Adrenal gland (tissue), 19 donors: ENCODE measurements at places on chromosomes 7 and 10. TPM values are rescaled to one million over a fixed set of nuclear protein-coding genes. Genes with fewer than 3 reads are reported as not detected.

GRCh38 chr7:91346426-91346825, 82.2 kb downstream of the FZD1 start:
- DNase-seq, result no peak

DNA sequence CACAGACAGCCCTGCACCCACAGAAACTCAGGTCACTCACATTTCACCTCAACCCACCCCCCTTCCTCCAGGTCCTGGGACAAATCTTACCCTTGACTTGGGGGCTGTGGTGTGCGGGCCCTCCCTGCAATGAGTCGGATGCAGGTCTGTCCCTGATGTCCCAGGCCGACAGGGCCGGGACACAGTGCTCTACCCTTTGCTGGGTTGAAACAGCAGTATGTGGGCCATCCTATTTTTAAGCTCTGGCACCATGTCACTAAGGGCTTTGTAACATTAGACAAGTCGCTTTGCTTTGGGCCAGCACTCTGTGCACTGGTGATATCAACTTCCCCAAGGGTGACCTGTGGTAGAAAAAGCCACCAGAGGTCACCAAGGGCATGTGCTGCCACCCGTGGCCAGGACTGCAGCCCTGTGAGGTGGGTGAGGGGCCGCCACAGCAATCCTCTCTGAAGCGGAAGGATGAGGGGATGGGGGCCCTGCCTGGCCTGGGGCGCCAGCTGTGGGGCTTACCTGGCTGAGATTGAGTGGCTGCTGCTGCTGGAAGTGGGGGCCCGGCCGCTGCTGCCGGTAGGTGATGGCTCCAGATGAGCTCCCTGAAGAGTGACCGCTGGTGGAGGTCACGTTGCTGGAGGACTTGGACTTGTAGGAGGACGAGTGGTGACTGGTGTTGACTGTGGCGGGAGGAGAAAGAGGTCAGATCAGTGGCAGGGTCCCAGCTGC, 51.3 kb downstream of the CLEC2L start:
- no peak for DNase-seq

GRCh38 chr7:102897211-102897631, 15.6 kb upstream of the LRRC17 start:
- DNase-seq, result no peak

- no peak for DNase-seq
These were observed 250.7 kb upstream of the ZNF32 start for GRCh38 chr10:43899224-43899959.

DNA sequence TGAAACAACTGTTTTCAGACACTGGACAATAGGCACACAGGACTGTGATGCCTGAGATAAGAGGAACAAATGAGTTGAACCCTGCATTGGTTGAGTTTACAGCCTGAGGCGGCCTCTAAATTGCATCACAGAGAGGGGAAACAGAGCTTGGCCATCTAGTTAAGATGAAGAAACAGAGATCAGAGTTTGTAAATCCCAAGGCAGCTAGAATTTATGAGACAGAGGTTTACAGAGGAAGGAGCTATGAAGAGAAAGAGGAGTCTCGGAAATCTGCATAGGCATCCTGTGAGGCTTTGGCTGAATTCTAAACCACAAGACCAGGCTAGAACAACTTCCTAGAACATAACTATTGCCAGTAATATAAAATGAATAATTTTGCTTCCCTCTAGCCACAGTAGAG, 41.0 kb upstream of the OIT3 start:
- no peak for DNase-seq

The PDZD7 gene
- polyA plus RNA-seq, result 0.18 TPM

The SRGN gene
- polyA plus RNA-seq, result 125 TPM

The CCL24 gene
- 0.64 TPM for polyA plus RNA-seq

The EBLN1 gene
- polyA plus RNA-seq, result not detected
